ENCODE measurements at places on chromosomes 6 and 20. TPM values are rescaled to one million over a fixed set of nuclear protein-coding genes. Genes with fewer than 3 reads are reported as not detected.

DNA sequence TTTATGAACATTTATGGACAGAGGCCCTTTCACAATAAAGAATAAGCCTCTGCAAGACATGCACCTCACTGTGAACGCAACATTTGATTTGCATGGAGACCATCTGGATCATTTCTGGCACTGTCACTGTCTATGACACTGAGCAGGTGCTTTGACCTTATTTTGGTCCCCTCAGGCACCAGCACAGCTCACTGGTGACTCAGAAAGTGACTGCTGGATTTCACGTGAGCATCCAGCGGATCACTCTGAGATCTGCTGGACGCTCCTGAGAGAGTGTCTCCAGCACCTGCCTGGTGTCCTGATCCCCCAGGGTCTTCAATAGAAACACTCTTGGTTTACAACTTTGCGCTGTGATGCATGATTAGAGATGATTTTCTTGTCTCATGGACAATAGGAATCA lies 375.7 kb downstream of the TENT5A start:
- H3K27ac ChIP-seq, result no peak overlapping the region
- H3K27me3 ChIP-seq, result no peaks in the 10 kb centered on the region
- no peaks in the 10 kb centered on the region for H3K4me1 ChIP-seq
- H3K36me3 ChIP-seq, result no peaks in the 10 kb centered on the region

DNA sequence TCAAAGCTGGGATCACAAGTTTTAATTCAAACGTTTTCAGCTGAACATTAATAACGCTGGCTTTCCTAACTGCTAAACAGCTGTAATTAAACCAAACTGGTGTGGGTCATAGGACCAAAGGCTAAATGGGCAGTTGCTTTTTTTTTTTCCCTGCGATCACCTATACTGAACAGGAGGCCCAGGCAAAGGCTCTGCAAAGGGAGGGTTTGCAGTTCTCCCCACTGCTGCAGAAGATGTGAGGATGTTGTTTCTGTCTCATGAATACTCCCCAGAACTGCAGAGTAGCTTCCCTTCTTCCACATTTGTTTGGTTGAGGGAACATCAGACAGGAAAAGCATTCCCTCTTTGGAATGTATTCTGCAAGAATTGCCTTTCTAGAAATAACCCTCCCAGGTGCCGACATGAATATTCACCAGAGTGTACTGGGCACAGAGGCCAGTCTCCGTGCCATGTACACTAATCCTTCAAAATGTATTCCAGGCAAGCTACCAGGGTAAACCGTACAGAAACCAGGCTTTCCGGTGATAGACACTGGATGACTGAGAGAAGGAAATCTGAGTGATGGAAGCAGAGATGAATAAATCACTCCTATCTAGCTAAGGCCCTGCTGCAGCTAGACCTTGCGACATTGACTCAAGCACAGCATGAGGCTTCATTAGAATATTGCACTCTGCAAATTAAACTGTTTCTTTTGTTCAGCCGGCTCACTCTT lies 370.1 kb downstream of the BTBD9 start:
- H3K4me1 ChIP-seq, result peaks cover 32% of the 10 kb centered on the region
- H3K4me3 ChIP-seq, result no peak overlapping the region
- H3K27me3 ChIP-seq, result peaks cover 2% of the 10 kb centered on the region
- H3K27ac ChIP-seq, result no peak overlapping the region
- H3K36me3 ChIP-seq, result no peaks in the 10 kb centered on the region
- no peak for DNase-seq

DNA sequence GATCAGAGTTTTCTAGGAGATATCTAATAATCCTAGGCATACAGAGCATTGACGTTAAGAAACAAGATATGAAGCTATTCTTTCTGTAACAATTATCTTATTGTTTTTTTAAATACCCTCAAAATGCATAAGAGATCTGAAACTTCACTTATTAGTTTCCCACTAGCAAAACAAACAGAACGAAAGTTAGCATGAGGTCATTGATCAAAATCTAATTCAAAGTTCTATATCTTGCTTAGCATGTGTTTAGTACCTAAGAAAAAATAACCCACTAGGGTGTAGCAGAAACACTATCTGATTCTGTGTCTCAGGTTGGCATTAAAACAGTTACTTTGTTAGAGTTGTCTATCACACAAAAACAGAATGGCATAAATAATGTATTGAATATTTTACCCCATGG lies 1288.4 kb downstream of the EPHA7 start:
- no peak overlapping the region for H3K27ac ChIP-seq
- H3K4me3 ChIP-seq, result no peak overlapping the region
- H3K27me3 ChIP-seq, result no peaks in the 10 kb centered on the region
- H3K36me3 ChIP-seq, result no peaks in the 10 kb centered on the region

The SOX18 gene
- 149 TPM for total RNA-seq
